IPS DF 19.7 (cell line): ENCODE measurements at places on chromosomes 5 and 9.

DNA sequence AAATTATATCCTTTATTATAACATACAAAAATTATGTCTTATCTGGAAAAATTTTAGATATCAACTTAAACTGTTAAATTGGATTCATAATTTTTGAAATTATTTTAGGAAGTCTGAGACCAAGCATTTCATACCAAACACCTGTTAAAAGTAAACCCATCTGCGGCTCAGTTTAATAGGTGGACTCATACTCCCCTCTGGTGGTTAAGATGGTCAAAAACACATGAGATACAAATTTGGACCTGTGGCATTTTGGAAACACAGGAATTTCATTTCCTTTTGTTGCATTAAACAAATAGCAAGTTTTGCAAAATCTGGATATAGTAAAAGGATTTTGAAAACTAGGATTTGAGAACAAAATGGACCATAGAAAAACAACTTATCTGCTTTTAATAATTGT is 53.7 kb downstream of the RGMB start:
- DNase-seq, result no peak

DNA sequence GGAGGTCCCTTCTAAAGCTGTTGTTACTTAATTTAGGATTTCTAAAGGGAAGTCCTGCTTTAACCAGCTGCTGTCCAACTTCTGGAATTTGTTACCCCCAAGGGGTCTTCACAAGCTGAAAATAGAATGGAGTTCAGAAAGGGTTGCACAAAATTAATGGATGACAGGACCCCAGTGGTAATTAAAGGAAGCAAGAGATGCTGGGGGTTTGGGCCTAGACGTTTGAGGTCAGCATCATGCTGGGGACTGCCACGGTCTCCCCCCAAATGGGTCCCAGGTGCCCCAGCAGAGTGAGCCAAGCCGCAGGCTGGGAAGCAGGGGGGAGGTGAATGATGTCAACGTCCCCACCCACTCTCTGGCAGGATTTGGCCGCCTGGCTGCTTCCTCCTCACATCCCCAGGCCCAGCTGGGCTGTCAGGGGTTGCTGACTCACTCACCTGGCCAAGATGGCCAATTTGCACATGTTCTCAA is 97.5 kb upstream of the ARAP3 start:
- DNase-seq, result no peak

- no peak for DNase-seq
Observed at GRCh38 chr5:117803533-117803932, 1184.8 kb downstream of the DTWD2 start.

- DNase-seq, result no peak
Observed at GRCh38 chr9:86670536-86670935, 276.8 kb downstream of the GAS1 start.

GRCh38 chr5:92552206-92553160 is 1028.5 kb downstream of the NR2F1-AS1 start:
- DNase-seq, result no peak
